IPS DF 6.9 (cell line): ENCODE measurements at places on chromosomes 7 and 10.

DNA sequence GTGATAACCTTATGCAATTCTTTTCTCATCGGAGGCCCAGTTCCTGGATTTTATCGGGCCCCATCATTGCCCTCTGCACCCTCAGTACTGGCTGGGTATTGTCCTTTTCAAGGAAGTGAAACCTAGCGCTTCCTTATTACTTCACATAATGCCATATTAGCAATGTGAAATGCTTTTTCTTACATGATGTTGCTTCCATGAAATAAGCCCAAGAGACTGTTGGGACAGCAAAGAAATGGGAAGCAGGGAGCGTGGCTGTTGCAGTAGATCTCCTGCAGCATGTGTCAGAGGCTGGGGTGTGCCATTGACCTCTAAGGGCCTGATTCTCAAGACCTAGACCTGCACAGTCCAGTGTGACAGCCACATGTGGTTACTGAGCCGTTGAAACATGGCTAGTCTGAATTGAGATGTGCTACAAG is 8.1 kb downstream of the CHN2 start:
- no peak for DNase-seq

- peak; percentile 87 for DNase-seq
These were observed 125.7 kb downstream of the CD36 start for GRCh38 chr7:80764132-80764531.

GRCh38 chr7:22296916-22297315 is 60.0 kb downstream of the RAPGEF5 start:
- DNase-seq, result no peak

- no peak for DNase-seq
These were observed 181.4 kb downstream of the SUGCT start for GRCh38 chr7:40316176-40316575.

DNA sequence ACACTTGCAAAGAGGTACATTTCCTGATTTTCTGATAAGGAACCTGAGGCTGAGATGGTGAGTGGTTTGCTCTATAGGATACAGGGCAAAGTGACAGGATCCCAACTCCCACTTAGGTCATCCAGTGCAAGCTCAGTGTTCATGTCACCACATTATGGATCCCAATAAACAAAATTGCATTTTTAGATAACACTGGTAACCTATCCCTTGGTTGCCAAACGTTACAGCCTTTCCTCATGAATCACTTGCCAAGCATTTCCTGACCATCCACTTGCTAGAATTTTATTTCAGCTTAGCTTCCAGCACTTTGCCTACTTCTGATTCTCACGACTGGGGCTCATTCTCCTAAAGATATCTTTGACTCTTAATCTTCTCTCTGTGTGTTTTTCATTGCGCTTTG is 131.4 kb upstream of the ODAD2 start:
- no peak for DNase-seq

DNA sequence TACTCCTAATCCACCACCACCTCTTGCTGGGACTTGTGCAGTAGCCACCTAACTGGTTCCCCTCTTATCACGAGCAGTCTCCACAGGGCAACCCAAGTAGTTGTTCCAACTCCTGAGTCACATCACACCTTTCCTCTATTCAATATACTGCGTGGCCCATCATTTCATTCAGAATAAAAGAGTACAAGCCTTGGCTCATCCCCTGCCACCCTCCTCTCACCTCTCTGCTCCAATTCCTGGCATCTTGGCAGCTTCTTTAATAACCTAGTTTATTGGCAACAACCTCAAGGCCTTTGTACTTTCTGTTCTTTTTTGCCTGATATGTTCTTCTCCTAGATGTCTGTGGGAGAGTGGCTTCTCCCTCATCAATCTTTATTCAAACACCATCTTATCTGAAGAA is 199.4 kb downstream of the KIAA1217 start:
- DNase-seq, result no peak

- DNase-seq, result no peak
These were observed 21.9 kb upstream of the SEMA3A start for GRCh38 chr7:84216472-84216871.

DNA sequence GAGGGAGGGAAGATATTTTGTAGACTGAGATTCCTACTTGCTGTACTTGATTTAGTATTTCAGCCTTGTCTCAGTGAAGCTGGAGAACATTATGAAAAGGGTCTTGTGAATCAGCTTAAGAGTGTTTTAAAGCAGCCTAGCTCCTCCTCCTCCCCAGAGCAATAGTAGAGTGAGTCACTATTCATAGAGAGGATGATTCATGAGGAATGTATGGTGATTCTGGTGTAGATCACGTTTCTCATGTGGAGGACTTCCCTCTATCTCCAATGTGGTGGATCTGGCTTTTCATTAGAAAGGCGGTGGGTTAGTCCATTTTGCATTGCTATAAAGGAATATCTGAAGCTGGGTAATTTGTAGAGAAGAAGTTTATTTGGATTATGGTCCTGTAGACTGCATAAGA is 340.1 kb upstream of the CHRM2 start:
- DNase-seq, result no peak

- no peak for DNase-seq
These were observed 131.9 kb downstream of the LYZL1 start for GRCh38 chr10:29420744-29421143.

DNA sequence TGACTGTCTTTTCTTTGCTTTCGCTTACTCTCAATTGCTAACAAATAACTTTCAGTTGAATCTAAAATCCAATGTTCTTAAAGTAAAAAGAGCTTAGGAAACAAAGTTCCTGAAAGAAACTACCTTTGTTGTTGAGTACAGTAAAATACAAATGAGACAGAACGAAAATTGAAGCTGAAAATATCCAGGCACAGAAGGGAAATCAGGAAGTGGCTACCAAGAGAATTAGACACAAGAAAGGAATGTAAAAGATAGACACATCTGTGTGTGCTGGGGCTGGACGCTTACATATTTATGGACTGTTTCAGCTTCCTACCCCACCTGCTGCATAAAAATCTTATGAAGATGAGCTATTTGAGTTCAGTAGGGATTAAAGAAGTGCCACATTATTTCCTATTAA is 161.7 kb upstream of the PLXDC2 start:
- DNase-seq, result no peak

GRCh38 chr10:113650172-113650571 is 13.7 kb downstream of the NRAP start:
- DNase-seq, result no peak

GRCh38 chr7:85039196-85039923 is 147.5 kb downstream of the SEMA3D start:
- no peak for DNase-seq

GRCh38 chr10:122388287-122388997 is 13.9 kb downstream of the PLEKHA1 start:
- DNase-seq, result no peak

DNA sequence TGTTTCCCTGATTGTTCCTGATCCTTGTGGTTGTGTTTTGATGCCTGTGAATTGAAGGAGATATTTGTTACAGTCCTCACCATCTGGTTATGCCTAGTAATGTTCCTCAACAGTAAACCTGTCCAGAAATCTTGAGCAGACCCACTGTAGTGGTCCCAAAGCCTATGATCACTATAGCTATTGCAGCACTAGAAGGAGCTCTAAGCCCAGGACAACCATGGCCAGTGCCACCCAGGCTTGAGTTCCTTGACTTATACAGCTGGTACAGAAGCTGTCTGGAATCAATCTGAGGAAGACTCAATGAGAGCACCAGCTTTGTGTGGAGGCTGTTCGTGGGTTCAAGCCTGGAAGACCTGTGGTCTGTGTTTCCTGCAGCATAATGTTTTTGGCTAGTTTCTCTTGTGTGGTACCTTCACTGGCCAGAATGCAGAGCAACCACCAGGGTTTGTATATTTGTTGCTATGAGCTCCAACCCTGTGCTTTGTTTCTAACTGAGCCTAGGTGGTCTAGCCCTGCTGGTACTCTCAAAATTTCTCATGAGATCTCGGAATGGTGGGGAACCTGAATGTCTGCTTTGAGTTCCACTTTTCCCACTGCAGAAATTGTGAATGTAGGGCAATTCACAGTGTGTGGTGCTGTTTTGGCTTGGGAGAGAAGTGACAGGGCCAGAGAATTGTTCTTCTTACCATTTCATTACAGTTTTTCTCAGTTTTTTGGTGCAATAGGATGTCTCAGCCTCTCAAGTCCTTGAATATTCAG is 355.2 kb downstream of the SUGCT start:
- DNase-seq, result no peak

- DNase-seq, result no peak
These were observed 598 bp downstream of the VIPR2 start for GRCh38 chr7:159143780-159144757.

GRCh38 chr10:14737808-14738545 is 36.7 kb downstream of the FAM107B start:
- DNase-seq, result no peak

- DNase-seq, result peak; percentile 45
These were observed 26.4 kb downstream of the PDLIM1 start for GRCh38 chr10:95264227-95265051.

GRCh38 chr7:45402480-45403218 is 171.5 kb upstream of the ADCY1 start:
- no peak for DNase-seq

- no peak for DNase-seq
These were observed 88.4 kb upstream of the STEAP1B start for GRCh38 chr7:22588351-22588750.

DNA sequence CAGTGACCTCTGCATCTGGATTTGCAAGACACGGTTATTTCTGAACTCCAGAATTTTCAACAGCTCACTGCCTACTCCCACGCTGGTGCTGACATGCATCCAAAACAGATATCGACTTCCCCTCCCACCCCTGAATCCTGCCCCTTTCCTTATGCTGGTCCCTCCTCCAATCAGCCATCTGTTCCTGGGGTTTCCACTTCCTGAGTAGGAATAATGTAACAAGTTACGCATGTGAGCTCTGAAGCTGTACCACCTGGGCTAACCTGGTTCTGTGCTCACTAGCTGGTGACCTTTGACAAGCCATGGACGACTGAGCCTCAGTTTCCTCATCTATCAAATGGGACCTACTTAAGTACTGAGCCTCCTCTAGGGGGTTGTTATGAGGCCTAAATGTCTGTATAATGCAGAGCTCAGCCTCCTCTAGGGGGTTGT is 1.7 kb upstream of the NCAPG2 start:
- no peak for DNase-seq

DNA sequence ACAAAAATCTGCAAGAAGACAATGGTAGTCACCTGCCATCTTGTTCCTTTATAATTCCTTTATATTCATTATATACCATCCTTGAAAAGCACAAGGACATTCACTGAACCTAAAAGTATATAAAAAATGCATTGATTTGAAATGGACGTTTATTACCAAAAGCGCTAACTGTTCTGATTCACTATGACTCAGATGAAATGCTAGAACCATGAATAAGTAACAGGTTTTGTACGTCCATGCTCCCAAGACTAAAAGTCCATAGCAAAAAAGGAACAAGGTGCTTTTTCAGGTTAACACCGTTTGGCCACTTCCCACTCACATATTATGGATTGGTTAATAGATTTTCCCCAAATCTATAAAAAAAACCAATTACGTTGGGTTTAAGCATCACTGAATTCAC is 109.4 kb downstream of the PPP1R17 start:
- DNase-seq, result no peak

DNA sequence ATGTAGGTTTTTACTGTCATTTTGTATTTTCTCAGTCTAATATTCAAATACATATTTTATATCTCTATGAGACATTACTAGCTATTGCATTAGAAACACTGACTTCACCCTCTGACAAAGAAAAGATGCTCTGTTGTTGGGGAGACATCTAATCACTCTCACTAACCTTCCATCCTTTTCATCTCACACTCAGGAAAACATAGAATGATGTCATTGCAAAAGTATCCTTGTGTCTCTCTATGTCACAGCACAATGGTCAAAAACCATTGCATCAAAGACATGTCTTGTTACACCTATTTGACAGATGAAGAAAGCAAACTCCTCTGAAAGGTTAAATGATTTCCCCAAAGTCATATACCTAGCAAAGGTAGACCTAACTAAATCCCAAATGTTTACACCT is 231.3 kb upstream of the PTN start:
- no peak for DNase-seq

DNA sequence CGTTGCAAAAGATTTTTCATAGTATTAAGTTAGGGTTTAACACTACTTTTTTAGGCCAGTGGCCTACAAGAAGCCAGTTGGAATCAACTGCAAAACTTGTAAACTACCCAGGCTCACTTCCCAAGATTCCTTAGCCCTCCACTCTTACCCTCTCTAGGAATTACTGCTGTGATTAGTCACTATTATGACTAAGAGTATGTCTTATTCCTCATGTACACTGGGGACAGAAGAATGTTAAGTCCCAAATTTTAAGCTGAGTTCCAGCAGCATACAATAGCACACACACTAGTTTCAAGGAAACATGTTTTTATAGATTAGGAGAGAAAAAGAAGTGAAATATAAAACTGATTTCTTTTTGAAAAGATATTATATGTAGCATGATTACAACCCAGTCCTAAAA is 42.8 kb downstream of the FBXL13 start:
- DNase-seq, result no peak

GRCh38 chr7:34311591-34311990 is 346.4 kb upstream of the NPSR1 start:
- no peak for DNase-seq

- no peak for DNase-seq
These were observed 181.5 kb downstream of the EXOC4 start for GRCh38 chr7:133434246-133434865.

DNA sequence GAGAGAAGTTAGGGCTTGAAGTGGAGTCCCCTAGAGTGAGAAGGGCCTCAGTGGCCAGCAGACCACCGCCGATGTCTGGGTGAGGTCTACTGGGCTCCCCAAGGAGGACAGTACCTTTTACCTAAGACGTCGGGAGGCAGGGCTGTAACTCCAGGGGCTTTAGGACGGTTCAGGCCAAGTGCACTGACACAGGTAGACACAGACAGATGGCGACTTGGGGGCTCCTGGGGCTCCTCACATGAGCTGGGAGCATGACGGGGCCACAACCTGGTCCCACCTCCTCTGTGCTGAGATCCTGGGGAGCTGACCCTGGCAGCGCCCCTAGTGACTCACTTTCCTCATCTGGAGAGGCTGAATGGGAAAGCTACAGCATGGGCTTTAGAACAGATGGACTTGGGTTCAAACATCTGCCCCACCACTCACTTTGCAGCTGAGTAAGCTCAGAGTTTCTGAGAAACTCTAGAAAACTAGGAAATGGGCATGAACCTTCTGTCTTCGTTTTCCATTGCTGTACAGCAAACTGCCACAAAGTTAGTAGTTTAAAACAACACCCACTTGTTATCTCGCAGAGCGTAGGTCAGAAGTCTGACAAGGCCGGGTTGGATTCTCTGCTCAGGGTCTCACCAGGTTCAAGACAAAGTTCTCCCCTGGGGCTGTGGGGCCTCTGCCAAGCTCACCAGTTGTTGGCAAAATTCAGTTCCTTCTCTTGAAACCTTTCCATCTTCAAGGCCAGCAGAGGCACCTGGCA is 4.7 kb upstream of the COMTD1 start:
- DNase-seq, result no peak
